ENCODE measurements at places on chromosomes 6 and 20. TPM values are rescaled to one million over a fixed set of nuclear protein-coding genes. Genes with fewer than 3 reads are reported as not detected.
A peak's percentile ranks its signal among the peaks of the same experiment; 100 is the strongest.

SNX3 gene
- 107 TPM for total RNA-seq

DNA sequence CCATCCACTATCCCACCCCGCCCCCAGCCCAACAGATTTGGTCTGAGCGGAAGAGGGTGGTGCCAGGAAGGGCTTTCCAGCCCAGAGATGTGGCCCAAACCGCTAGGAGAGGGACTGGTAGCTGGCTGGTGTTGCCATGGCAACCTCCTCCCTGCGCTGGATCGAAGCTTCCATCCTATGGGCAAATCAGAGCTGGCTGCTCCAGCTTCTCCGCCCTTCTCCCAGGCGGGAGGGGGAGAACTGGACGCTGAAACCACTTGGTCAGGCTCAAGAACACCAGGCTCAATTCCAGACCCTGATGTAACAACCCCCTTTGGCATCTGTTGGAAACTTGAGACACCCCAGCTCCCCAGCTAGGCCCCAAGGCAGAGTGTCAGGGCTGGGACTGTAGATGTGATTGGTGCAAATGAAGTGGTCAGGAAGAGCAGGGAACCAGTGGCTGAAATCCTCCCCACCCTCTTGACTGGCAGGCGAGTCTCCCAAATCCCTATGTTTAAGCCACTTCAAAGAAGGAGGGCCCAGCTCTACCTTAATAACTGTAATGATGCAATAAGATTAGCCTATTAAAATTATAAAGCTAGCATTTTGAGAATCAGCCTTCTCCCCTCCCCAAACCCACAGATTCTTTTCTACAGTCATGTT lies 4.2 kb downstream of the RIMS4 start:
- no peak for ATAC-seq

F13A1 gene
- 2.8 TPM for total RNA-seq

GRM1 gene
- not detected for total RNA-seq

DNA sequence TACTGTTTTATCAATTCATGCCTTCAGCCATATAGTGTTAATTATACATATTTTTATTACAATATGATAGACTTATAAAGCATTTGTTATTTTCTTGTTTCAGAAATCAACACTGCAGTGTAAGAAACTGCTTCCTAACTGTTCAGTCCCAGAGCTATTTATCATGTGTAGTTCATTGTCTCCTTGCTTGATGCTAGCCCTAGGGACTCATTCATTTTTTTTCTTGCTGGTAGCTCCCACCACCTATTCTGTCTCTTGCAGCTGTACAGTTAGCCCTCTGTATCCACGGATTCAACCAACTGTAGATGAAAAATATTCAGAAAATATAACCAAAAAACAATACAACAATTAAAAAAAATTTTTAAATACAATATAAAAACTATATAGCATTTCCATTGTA lies 121.3 kb downstream of the STXBP5 start:
- no peak for ATAC-seq

- no peak for ATAC-seq
Measured at GRCh38 chr6:73823046-73823735, 127.2 kb downstream of the CD109 start.

- no peak for ATAC-seq
Measured at GRCh38 chr6:129104560-129104959, 221.6 kb downstream of the LAMA2 start.

DNA sequence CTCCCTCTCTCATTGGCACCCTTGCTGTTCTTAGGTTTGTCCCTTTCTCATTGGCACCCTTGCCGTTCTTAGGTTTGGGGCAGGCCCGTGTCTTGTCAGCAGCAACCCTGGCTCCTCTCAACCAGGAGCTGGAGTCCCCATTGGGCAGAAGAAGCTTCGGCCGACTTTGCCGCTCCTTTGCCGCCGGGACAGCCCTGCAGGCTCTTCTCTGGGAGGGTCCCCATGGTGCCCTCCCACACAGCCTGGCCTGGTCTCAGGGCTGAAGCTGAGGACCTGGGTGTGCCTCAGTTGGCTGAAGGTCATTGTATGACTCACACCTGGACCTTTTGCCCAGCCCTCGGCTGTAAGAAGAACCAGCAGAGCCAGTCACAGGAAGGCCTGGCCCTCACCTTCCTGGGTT lies 59.6 kb downstream of the PPP1R14C start:
- peak; percentile 90 for ATAC-seq

MEI4 gene
- total RNA-seq = not detected

DNA sequence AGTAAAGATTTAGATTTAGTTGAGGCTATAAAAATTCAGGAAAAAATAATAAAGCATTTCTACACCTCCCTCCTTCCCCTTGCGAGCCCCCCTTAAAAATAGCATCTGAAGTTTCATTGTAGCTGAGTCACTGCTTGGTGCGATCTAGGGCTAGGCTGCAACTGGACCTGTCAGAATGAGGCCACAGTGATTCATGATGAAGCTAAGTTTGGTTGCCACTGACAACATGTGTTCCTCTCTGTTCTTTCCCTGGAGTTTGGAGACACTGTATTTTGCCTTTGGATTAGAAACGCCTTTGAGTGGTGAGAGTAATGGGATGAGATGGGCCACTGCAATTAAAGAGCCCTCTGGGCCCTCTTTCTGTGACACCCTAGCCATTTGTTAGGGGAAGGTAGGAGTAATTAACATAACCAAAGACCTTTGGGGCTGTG lies 334.1 kb downstream of the NRN1 start:
- peak; percentile 61 for ATAC-seq

DNA sequence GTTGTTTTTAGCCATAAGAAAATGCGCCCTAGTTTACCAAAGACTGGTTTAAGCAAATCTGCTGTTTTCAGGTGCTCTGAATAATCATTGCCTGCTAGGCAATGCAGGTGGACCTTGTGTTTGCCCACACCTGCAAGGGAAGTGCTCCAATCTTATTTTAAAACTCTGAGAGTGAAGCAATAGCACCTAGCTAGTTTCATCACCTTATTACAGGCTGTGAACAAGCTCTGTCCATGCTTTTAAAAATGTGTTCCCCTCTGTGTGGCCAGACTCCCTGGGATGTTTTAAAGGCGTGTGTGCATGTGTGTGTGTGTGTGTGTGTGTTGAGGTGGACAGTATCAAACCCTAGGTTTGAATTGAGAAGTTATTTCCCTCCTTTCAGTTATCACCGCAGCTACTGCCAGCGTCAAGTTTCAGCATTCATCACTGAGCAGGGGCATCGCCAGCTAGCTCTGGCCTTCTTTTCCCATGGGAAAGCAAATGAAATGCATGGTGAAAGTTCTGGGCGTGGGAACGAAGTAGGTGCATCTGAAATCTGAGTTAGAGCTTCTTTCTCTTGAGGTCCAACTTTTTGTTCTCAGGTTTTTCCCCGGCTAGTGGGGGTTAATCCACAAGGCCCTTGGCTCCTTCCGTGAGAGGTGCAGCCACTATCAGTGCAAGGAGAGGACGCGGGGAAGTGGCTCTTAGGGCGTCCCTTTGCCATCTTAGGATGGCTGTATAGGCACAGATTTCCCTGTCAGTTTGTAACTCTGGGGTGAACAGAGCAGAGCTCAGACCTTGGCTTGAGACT lies 30.8 kb downstream of the DUSP22 start:
- no peak for ATAC-seq

- no peak for ATAC-seq
Measured at GRCh38 chr6:71252410-71252809, 36.2 kb upstream of the OGFRL1 start.

DNA sequence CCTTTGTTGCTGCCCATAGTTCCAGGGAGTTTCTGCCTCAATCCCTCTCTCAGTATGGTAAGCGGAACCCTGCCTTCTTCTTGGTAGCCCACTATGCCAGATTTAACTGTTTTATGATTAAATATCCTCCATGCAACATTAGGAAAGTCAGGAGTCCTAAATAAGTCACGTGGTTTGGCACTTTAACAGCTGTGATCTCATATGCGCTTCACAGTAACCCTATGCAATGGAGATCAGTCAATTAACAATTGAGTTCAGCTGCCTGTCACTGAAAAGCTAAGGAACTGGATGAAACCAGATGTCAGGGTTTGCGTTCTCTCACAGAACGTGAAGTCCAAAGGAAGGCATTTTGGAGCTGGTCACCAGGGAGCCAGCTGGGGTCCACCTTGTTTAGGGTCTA lies 81.6 kb downstream of the PSMB1 start:
- no peak for ATAC-seq

ADGB gene
- not detected for total RNA-seq

ZBTB46 gene
- 1.7 TPM for total RNA-seq

DNA sequence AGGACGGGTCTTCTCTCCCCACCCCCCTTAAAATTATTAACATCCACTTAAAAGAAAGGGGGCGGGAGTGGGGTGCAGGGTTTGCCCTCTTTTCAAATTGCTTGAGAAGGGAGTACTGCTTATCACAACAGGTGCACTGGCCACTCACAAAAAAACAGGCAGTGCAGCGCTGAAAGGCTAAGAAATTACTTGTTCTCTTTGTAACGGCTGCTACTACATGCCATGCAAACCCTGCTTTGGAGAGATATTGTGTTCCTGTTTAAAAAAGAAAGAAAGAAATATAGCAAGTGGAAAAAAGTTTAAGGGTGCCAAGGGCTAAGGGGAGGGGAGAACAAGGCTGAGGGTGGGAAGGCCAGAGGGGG lies 312.7 kb upstream of the JARID2 start:
- no peak for ATAC-seq

- peak; percentile 60 for ATAC-seq
Measured at GRCh38 chr6:105757512-105758200, 328.5 kb upstream of the PRDM1 start.

DNA sequence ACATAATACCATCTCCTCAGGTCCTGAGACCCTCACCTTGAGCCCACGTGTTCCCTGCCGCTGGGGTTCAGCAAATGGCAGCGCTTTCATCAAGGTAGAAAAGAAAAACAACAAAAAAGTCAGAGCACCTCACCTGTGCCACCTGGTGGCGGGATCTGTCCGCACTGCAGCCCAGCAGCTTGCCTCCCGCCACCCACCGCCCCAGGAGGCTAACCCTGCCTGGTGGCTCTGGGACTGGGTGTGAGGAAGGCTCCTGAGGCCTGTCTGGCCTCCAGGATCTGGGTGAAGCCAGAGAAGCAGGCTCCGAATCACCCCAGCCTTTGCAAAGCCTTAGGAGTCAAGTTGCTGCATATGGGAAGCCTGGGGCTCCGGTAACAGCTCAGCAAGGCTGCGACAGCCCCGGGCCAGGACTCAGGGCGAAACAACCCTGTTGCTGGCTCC lies 270.8 kb downstream of the BMP7 start:
- ATAC-seq = peak; percentile 58

NKX2-2 gene
- not detected for total RNA-seq

DNA sequence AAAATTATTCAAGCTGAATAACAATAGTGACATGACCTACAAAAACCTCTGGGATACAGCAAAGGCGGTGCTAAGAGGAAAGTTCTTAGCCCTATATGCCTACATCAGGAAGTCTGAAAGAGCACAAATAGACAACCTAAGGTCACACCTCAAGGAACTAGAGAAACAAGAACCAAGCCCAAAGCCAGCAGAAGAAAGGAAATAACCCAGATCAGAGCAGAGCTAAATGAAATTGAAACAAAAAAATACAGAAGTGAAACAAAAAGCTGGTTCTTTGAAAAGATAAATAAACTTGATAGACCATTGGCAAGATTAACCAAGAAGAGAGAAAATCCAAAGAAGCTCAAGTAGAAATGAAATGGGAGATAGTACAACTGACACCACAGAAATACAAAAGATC lies 47.6 kb upstream of the NOTCH4 start:
- no peak for ATAC-seq

SLC22A7 gene
- not detected for total RNA-seq

DNA sequence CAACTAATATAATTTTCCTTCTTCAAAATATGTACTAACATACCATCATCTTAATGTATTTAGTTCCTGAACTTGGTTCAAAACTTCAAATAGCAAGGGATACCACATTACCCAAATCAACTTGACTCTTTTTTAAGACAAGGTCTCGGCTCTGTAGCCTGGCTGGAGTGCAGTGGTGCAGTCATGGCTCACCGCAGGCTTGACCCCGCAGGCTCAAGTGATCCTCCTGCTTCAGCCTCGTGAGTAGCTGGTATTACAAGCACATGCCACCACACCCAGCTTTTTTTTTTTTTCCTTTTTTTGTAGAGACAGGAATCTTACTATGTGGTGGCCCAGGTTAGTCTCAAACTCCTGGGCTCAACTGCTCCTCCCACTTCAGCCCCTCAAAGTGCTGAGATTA lies 55.9 kb upstream of the LYRM2 start:
- no peak for ATAC-seq

DNA sequence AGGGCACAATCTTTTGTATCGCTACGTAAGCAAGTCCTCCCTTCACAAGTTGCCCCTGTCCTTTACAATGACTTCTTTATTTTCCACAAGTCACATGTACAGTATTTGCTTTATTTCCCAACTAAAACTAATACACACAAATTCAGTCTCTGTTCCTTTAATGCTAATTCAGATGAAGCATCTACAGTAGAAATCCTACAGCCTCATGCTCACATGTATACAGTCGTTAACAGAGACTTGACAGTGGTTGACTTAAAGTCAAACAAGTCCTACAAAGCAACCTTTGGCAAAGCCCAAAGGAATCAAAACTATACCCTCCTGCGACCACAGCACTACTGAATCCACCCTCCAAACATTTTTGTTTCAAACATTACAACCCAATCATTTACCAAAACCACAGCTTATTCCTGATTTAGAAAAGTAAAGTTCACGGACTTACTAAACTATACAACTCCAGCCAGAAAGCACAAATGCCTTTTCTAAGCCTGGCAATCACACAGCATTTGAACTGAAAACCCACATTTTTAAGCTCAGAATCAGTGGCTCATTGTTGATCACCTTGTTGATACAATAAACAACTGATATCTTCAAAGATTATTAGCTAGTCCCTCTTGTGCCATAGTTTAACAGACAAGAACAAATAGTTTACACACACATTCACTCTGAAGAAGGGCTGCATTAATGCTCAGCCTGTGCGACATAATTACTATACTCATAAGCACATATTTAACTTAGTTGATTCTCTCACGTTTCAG lies 70.9 kb upstream of the NHSL1 start:
- no peak for ATAC-seq

- no peak for ATAC-seq
Measured at GRCh38 chr6:68372991-68373390, 262.1 kb upstream of the ADGRB3 start.

SLC22A16 gene
- not detected for total RNA-seq

FAM83C gene
- total RNA-seq = 39.1 TPM

DNA sequence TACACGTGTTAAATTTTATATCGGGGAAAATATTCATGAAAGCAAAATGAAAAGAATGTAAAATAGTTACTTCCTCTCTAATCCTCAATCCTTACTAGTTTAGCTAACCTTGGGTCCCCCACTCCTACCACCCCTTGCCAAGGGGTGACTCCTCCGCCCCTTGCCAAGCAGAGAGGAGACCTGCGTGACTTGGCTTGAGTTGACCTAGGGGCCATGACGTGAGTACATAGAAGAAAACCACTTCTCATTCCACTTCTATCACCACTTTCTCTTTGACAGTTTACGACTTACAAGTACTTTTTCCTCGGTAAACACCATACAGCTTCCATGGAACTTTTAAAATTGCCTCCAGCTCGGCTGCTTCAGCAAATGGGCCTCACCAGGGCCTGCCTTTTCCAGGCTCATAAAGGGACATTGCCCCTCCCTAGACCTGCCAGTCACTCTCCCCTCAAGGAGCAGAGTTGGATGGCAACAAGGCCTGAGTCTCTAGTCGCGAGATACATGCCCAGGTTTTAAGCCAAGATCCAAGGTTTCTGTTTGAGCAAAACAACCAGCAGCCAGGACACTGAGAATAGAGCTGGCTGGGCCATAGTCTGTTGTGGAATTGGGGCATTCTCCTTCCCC lies 29.9 kb downstream of the SDCBP2 start:
- ATAC-seq = no peak

- peak; percentile 54 for ATAC-seq
Measured at GRCh38 chr6:16334671-16335070, 96.3 kb downstream of the GMPR start.

ELOVL2 gene
- total RNA-seq = 0.04 TPM

GRCh38 chr6:16591396-16592222 lies 169.7 kb downstream of the ATXN1 start:
- no peak for ATAC-seq

Measured in esophagus mucosa (tissue), 1 donor.